ENCODE measurements at places on chromosomes 6 and 20.

DNA sequence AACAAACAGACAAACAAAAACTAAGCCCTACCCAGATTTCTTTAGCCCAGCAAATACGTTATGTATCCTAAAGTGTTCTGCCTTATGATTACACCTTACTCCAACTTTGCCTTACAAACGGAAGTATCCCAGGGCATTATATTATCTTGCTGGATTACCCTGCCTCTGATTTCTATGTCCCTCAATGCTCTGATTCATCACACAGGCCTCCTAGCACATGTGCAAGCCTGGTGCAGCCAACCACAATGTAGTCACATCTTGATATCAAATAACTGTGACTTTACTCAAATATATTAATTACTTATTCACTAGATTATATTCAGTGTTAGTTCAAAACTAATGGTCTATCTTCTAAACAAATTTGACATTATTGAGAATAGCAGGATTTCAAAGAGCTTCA is 598.6 kb downstream of the TBC1D32 start:
- no peak for DNase-seq

GRCh38 chr6:135837735-135838449 is 13.6 kb upstream of the PDE7B start:
- no peak for DNase-seq

GRCh38 chr6:7811441-7811840 is 85.5 kb downstream of the BMP6 start:
- DNase-seq, result no peak

DNA sequence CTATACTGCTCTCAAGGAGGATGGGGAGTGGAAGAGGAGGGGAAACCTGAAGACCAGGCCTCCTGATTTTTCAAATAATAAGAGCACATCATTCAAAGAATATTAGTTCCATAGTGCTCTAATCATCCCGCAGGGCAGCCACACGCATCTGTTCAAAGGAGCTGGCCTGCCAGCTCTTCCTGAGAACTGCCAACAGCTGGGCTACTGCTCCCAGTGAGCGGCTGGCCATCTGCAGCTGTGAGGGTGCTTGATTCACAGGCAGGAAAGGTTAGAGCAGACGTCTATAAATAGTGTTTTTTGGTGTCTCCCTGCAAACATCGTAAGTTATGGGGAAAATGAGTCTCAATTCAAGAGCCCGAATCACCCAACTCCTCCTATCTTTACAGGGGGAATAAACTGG is 17.3 kb downstream of the NSFL1C start:
- DNase-seq, result no peak

DNA sequence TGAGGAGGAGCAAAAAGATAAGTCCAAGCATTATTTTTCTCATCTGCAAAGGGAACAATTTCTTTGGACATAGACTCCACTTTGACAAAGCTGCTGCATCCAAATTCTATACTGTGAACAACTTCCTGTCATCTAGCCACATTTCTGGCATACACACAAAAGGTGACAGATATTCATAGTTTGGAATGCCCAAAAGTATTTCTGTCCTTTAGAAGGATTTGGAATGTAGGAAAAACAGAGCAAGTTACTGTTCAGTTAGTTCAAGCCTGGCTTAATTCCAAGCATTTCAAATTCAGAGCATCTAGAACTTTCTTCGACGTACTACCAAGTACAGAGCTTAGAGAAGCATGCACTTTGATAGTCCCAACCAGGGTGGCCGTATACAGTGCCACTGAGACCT is 134.0 kb downstream of the PDE7B start:
- no peak for DNase-seq

DNA sequence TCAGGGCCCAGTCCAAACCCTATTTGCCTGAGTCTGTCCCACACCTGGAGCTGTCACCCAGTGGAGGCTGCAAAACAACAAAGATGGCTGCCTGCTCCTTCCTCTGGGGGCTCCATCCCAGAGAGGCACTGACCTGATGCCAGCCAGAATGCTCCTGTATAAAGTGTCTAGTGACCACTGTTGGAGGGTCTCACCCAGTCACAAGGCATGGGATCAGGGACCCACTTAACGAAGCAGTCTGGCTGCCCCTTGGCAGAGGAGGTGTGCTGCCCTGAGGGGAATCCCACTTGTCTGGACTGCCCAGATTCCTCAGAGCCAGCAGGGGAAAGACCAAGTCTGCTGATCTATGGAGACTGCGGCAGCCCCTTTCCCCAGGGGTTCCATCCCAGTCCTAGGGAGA is 241.6 kb downstream of the CDH26 start:
- no peak for DNase-seq

DNA sequence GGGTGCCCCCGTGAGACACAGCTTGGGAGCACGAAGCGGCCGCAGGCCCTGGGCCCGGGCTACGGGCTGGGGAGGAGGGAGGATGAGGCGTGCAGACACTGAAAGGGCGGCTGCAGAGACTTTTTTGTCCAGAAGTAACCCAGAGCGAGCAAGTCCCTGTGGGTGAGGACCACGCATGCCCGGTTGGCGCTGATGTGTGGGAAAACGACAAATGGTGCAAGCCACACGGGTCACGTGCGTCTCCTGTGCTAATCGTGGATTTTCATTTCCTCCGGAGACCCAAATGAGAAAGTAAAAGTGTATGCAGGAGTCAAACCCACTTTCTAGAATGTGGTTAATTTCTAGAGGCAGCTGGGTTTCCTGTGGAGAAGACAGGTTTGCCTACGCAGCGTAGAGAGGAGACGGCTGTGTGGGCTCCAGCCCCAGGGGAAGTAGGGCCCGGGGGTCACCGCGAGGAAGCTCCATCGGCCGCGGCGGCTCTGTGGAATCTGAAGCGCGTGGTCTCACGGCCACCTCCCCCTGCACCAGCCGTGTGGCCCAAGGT is 19.0 kb downstream of the DLL1 start:
- no peak for DNase-seq

- no peak for DNase-seq
Observed at GRCh38 chr6:29828471-29828797, 809 bp downstream of the HLA-G start.

DNA sequence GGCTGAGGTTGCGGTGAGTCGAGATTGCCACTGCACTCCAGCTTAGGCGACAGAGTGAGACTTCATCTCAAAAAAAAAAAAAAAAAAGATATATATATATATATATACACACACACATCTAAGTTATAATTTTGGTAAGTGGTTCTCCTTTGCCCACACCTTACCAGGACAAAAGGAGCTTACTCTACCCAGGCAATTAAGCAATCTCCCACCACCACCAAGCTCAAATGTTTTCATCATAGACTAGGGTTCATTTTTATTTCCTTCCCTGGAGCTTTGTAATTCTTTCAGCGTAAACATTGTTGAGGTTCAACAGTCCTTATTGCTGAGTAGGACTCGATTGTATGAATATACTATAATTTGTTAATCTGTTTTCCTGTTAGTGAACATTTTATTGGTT is 23.5 kb downstream of the AMD1 start:
- no peak for DNase-seq

DNA sequence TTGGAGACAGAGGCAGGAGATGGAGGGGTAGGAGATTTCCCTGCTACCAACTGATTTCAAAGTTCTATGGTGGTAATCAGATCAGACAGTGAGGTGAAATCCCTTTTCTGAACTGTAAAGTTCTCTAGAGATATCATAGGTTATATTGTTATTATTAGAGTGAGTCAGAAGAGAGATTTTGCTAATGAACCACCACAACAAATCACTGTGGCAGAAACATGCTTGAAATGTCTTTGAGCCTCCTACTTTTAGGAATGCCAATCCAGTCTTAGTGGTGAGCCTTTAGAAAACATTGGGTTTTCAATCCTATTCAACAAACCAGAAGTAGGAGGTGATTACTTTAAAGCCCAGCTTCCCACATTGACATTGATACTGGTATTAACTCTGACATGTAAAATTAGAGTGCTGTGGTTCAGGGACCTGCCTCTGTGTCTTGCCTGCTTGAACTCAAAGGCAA is 136.7 kb upstream of the CNR1 start:
- no peak for DNase-seq

GRCh38 chr6:33622456-33623431 is 1.6 kb downstream of the ITPR3 start:
- no peak for DNase-seq

DNA sequence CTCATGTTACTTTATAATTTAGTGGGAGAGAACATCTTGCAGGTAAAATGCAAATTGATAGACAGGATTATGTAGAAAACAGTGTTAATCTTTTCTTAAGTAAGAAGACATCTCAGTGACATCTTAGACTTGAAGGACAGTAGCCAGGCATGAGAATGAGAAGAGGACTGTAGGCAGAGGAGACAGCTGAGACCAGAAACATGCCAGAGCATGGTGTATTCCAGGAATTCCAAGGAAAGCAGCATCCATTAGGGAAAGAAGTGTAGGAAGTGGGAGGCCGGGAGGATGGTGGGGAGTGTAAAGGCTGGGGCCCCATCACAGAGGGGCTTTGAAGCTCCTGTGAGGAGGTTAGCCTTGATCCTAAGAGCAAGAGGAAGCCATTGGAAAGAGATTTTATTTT is 225.6 kb downstream of the ARID1B start:
- no peak for DNase-seq
